ENCODE measurements at places on chromosomes 5 and 9.

DNA sequence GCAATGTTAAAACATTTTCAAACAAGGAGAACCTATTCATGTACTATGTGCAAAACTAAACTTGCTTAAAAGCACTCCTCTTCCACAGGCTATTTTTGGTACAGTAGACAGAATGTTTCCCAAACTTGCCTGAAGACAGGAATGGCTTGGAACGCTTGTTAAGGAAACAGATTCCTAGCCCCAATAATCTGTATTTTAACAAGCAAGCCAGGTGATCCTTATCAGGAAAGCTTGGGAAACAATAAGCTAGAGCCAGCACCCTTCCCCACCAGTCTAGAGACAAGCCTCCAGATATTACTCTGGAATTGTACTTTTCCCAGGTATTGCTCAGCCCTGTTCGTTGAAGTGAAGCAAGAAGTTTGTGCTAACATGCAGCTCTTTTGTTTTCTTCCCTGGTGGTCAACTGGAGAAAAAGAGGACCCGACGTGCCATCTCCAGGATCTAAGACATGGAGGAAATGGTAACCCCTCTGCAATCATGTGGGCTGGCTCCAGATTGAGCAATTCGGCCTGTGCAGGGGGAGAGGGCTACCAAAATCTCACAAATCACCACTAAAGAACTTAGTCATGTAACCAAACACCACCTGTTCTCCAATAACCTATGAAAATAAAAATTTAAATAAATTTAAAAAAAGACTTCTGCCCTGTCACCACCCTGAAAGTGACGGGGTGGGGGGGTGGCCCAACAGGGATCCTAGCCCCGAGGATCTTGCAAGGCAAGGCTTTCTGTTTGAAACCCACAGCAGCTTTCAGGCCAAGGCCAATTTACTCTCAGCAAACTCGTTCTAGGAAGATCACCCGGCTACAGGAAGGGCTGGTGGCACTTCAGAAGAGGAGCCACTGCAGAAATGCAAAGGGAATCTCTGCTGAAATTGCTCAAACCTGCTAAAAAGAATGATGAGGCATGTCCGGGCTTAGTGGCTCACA, 48.6 kb downstream of the SHB start:
- DNase-seq: no peak

GRCh38 chr9:129164246-129164930, 13.7 kb downstream of the IER5L start:
- DNase-seq: no peak

DNA sequence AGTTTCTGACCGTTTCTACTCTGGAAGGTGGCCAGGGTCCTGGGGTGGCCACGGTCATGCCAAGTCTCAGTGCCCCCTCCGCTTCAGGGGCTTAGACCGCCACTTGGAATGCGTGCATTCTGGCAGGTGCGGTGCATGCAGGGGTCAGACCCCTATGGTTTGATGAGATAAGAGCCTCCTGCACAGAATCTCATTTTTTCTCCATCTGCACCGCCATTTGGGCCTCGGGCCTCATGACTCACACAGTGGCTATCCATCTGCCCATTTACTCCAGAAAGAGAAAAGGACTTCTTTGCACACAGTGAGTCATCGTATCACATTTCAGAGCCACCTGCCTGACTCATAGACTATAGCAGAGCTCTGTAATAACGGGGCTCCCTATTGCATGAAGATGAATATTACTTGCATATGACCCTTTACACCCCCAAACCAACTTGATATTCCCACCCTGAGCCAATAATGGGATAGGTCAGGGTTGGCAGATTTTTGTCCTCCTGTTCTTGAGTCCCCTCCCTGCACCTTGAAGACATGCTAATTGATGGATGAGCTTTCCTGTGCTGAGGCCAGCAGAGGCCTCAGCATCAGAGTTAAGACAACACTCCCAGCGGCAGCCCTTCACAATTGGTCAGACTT, 157.4 kb downstream of the NR3C1 start:
- DNase-seq: no peak

GRCh38 chr5:81572201-81572600, 178.3 kb upstream of the ACOT12 start:
- no peak for DNase-seq

- no peak for DNase-seq
These were observed 73.6 kb downstream of the RGMB start for GRCh38 chr5:98847054-98847453.

DNA sequence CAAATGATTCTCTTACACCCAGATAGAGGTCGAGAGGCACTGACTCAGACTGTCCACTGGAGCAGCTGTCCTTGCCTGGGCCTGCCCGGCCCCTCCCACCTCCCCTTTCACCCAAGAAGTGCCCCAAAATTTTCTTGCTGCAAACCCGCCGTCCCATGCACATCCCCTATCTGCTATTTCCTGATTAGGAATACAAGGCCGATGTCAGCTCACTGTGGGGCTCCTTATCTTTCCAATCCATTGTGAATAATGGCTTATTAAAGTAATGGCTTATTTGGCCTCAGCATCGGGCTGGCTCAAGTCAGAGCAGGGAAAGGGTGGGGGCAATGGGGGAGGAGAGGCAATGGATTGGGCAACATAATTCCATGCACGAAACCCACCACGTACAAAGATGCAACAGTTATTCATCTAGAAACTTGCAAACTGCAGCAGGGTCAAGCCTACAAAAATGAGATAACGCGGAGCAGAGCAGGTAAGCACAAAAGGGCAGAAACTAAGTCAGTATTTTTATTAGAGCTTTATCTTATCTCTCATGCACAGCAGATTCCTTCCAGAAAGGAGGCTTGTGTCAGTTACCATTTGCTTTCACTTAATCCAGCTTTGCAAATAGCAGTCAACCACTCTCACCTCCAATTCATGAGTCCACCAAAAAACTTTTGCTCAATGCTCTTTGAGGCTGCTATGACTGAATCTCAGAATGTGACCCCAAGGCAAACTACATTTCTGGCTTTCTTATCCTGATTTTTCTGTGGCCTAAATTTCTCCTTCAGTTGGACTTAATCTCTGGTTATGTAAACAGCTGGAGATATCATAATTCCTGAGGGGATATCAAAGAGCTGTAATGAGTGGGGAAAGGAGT, 138.2 kb upstream of the OSMR start:
- no peak for DNase-seq

DNA sequence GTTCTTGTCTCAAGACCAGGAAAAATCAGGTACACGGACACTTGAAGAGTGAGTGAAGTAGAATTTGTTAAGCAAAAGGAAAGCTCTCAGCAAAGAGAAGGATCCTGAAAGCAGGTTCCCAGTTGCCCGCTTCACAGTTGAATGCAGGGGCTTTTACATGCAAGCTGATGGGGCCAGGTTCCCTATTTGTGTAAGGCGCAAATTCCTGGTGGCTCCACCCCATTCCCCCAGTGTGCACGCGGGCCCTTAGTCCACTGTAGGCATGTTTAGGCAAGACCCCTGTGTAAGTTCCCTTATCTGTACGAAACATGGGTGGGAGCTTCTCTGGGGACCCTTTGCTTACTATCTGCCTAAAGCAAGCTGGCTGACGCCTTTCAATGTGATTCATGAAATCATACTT, 2.7 kb upstream of the AGTPBP1 start:
- no peak for DNase-seq

- DNase-seq: no peak
These were observed 211.9 kb downstream of the MAN2A1 start for GRCh38 chr5:109901628-109901981.

DNA sequence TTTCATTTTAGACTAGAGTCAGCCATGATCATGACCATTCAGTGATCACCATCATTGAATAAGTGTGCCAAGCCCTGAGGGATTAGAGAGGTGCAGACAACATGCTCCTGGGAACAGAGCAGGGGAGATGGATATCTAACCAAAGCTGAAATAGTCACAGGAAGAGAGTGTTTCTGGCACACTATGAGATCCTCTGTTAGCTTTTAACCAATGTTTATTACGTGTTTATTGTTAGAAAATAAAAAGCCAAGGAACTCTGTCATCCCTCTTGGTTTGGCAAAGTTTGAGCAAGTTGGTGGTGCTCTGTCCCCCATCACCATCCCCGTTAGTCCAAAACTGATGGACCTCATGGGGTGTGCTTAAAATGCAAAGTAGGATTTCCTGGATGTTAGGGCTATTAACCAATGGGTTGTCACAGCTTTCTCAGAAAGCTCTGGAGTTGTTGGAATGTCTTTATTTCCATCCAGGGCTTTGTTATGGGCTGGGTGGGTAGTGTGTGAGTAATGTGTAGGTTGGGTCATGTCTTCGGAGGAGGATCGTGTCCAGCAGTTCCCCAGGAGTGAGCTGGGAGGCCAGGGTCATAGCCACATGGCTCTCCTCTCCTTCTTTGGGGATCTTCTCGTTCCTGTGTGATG, 34.9 kb downstream of the SLC28A3 start:
- no peak for DNase-seq

DNA sequence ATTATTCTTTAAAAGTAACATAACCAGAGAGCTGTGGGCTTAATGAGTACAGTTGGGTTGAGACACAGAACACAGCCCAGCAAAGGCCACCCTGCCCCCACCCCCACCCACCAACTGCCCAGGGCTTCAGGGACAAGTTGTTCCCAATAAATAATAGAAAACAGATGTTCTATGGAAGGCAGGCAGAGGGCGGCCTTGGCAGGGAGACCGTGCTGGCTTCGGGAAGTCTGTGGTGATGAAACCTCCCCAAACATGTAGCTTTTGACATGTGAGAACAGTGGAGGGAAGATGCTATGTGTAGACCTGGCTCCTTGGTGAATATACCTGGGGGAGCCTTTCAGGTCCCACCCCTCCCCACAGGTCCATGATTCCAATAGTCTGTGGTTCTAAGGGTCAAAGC, 10.0 kb downstream of the TRAF1 start:
- no peak for DNase-seq

GRCh38 chr9:91034976-91035824, 233.6 kb downstream of the SYK start:
- DNase-seq: no peak
